ENCODE measurements at places on chromosomes 13 and 19. TPM values are rescaled to one million over a fixed set of nuclear protein-coding genes. Genes with fewer than 3 reads are reported as not detected.

CEACAM20 gene
- total RNA-seq = 1.5 TPM

ZBTB32 gene
- total RNA-seq = not detected

EDDM13 gene
- not detected for total RNA-seq

MICOS13 gene
- 38.2 TPM for total RNA-seq

CYP2F1 gene
- total RNA-seq = not detected

GPR12 gene
- not detected for total RNA-seq

FBL gene
- 126 TPM for total RNA-seq

ZNF587B gene
- total RNA-seq = 13.9 TPM

GDF15 gene
- total RNA-seq = 123 TPM

TEX26 gene
- 0.36 TPM for total RNA-seq

ZSCAN4 gene
- total RNA-seq = 0.12 TPM

KLK15 gene
- not detected for total RNA-seq

IGSF23 gene
- 2.1 TPM for total RNA-seq

FGF22 gene
- 0.20 TPM for total RNA-seq

NALCN gene
- 0.48 TPM for total RNA-seq

MRPL4 gene
- 40.1 TPM for total RNA-seq

APOC1 gene
- 330 TPM for total RNA-seq

GRWD1 gene
- 25.9 TPM for total RNA-seq

SHISA7 gene
- not detected for total RNA-seq

GNG7 gene
- 1.2 TPM for total RNA-seq

APOC4 gene
- not detected for total RNA-seq
